ENCODE measurements at places on chromosomes 12 and 14.

DNA sequence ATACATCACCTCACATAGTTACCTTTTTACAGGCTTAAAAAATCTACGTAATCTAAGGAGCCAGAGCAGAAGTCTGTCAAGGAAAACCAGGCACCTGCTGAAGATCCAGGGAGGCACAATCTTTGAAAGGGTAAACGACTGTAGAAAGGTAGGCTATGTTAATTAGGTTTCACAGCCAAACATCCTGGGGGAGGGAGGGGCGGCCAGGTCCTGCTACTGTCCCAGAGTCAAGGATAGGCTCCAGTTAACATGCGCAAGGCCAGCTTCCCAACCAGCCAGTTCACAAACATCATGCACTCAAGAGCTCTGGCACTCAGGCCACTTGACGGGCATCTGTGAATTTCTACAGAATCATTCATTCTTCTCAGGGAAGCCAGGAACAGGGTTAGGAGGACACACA lies 22.9 kb downstream of the NIN start:
- DNase-seq, result no peak

- DNase-seq, result peak; percentile 27
Observed at GRCh38 chr12:109597795-109598427, 24.3 kb downstream of the MVK start.

- no peak for DNase-seq
Observed at GRCh38 chr12:92194561-92194960, 48.9 kb upstream of the BTG1 start.

DNA sequence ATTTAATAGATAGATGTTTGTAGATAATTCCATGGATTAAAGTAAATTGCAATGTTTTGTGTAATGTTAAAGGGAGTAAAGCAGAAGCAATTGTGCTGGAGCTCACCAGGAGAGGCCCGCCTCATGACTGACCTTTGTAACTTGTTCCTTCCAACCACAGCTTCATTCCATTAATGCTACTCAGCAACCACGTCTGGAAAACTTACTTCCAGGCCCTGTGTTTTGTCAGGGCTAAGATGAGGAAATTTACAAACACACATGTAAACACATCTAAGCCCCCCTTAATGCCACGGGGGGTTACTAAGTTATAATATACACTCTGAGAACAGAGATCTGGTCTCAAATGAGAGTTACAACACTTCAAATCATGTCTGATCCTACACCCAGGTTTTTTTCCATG lies 12.4 kb downstream of the LUM start:
- DNase-seq, result no peak

GRCh38 chr12:7433276-7433822 lies 10.6 kb downstream of the CD163L1 start:
- DNase-seq, result no peak
